ENCODE measurements at places on chromosomes 1 and 21.

GRCh38 chr21:14617871-14618270, 71.8 kb upstream of the SAMSN1 start:
- DNase-seq: no peak

DNA sequence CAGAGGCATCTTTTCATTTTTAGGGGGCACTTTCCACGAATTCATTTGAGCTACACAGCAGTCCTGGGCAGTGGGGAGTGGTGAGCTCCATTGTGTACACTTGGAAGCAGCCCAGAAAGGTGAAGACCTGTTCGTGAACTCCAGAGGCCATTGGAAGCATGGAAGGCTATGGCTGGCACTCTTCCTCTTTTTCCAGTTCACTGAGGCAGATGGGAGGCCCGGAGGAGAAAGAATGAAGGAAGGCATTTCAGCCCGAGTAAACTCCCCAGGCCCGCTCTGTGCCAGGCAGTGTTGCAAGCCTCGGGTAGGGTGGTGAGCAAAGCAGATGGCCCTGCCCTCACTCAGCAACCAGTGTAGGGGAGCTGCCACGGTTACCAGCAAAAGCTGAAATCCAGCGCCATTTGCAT, 673 bp upstream of the DHCR24 start:
- no peak for DNase-seq

GRCh38 chr1:64263335-64263734, 59.9 kb downstream of the UBE2U start:
- DNase-seq: no peak

GRCh38 chr21:41805643-41806042, 38.8 kb upstream of the RIPK4 start:
- no peak for DNase-seq
